ENCODE measurements at places on chromosomes 4 and X.

DNA sequence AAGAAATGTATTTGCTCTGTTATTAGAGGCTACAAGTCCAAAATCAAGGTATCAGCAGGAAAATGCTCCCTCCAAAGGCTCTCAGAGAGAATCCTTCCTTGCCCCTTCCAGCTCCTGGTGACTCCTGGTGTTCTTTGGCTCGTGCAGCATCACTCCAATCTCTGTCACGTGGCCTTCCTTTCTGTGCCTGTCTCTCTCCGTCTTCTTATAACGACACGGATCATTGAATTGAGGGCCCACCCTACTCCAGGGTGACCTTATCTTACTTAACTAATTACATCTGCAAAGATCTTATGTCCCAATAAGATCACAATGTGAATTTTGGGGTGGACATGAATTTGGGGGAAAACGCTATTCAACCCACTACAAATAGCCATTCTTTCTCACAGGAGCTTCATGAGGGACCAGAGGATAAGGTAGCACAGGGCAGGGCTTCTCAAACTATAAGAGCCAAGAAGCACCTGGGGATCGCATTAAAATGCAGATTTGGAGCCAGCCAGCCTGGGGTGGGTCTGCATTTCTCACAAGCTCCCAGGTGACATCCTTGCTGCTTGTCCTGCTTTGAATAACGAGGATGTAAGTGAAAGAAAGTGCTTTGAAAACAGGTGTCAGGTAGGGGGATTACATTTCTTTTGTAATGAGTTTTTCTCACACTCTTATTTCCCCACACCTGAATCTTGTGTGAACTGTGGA is 41.9 kb upstream of the APLN start:
- no peak for DNase-seq

DNA sequence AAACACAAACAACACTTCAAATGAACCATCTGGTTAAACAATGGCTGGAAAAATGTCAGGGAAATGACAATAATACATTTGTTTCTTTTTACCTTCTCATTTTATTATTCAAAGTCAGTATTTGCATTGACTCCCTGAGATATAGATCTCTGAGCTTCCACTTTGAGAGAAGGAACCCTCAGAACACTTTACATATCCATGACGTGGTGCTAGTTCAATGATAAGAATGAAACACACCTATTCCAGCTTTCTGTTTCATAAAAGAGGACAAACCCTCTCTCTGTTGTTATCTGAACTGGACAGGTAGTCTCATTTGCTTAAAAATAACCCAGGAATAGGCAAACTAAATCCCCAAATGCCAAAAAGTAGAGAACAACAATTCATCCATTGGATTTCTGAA is 65.3 kb upstream of the CCSER1 start:
- DNase-seq: no peak

GRCh38 chr4:123317211-123317610 is 79.4 kb upstream of the SPRY1 start:
- DNase-seq: no peak

GRCh38 chr4:101981756-101982155 is 191.2 kb downstream of the BANK1 start:
- DNase-seq: peak; percentile 59

- no peak for DNase-seq
Observed at GRCh38 chr4:95358421-95358820, 190.4 kb downstream of the UNC5C start.
